ENCODE measurements at places on chromosomes 5 and 9.
A peak's percentile ranks its signal among the peaks of the same experiment; 100 is the strongest.

DNA sequence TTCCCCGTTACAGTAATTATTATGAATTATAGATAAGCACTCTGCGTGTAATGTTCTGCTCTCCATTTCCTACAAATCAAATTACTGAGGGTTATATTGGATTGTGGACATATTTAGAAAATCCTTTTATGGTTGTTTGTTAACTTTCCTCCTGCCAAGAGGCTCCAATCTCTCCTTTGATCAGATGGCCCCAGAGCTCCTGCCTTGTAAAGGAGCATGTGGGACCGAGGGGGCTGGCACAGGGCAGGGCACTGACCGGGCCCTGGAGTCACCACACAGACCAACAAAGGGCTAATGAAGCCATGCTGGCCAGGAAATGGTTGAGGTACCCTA, 415.9 kb downstream of the EFNA5 start:
- DNase-seq = no peak

DNA sequence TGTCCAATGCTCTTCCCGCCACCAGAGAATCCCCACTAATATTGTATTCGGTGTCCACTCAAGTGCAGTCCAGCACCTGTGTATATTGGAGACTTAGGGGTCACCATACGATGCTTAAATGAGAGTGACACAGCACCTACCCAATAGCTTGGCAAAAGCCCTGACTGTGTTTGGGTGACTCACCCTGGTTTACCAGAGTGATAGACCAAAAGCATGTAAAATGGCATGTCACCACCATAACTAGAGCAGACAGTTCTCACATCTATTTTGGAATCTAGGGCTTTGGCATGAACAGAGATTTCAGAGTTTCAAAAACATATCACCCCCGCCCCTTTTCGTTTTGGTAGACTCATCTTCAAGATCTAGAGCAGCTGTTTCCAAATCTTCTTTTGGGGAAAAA, 217.3 kb upstream of the RASEF start:
- DNase-seq = no peak

GRCh38 chr5:1152771-1153282, 41.0 kb upstream of the SLC12A7 start:
- DNase-seq = no peak

DNA sequence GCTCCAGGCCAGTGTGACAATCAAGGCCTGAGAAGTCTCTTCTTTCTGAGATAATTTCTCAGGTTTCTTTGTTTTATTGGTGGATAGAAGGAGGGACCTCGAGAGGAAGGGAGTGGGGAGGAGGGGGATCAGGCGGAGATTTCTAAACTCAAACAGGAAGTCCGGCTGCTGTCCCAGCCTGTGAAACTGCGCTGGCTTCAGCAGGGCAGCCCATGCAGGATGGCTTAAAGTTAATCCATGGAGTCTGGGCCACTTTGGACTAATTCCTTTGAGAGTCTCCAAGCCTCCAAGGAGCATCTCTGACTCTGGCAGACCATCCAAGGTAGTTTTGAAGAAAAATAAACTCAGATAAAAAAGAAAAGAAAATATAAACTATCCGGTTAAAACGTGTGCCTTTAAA, 378.5 kb downstream of the MLLT3 start:
- DNase-seq = no peak

DNA sequence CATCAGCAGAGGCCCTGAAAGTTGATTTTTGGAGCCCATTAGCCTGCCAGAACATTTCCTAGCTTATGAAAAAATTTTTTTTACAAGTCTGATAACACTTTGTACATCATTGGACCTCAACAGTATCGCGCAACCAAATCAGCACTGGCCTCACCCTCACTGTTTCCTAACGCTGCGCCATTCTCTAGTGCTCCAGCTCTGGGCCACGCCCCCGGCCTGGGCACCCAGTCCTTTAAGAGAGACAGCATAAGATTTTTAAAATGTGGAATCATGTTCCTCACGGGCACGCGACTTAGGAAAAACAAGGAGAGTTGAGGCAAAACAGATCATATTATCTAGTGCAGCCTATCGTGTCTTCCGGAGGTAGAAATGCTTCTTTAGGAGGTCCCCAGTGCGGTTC, 114.5 kb downstream of the BOD1 start:
- DNase-seq = no peak

DNA sequence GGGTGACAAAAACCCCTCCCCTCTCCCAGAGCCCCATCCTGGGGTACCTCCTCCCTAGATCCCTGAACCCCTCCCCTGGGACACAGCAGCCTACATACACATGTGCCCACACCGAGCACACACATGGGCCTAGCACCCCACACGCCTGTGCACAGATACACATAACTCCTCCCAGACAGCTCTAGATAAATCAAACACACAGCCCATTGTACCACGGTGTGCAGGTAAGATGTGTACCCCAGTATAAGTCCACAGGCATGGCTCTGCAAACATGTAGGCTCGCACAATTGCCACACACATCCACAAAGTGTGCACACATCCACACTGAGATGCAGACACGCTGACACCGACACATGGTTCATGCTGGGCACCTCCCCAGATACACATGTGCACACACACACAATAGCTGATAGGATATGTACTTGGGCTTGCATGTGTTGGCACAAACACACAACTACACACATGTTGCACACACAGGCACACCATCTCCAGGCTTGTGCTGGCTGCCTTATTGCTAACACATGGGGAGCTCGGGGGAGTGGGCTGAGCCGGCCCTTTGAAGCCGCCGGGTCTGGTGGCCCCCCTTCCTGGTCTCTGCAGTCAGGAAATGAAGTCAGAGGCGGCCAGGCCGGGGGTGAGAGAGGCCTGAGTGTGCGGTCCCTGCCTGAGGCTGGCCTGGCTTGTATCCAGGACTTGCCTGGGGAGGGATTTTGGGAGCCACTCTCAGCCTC, 30.2 kb downstream of the GOLGA2 start:
- DNase-seq = no peak

DNA sequence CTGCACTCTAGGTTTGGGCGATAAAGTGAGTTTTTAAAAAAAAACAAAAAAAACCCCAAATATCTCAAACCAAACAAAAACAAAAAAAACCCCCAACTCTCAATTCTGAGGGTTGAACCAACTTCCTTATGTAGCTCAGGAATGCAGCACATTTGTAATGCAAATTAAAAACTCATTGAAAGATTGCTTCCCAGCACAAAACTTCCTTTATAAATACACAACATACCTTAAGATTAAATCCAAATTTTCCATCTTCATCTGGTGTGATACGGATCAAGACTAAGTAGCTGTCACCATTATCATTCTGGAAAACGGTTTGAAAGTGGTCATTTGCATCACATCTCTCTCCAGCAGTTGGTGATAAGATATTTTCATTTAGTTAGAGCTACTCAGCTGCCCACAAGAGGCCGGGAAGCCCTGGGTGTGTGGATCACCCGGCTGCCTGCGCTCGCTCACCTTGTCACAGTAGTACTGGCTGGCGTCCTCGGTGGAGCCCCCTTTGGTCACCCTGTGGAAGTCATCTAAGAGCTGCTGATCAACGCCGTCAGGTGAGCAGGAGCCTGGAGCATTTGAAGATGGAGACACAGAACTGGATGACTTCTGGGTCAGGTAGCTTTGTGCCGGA, 88.2 kb downstream of the PTPN3 start:
- DNase-seq = no peak

- DNase-seq = no peak
Observed at GRCh38 chr5:60207040-60207439, 313.5 kb upstream of the PDE4D start.

DNA sequence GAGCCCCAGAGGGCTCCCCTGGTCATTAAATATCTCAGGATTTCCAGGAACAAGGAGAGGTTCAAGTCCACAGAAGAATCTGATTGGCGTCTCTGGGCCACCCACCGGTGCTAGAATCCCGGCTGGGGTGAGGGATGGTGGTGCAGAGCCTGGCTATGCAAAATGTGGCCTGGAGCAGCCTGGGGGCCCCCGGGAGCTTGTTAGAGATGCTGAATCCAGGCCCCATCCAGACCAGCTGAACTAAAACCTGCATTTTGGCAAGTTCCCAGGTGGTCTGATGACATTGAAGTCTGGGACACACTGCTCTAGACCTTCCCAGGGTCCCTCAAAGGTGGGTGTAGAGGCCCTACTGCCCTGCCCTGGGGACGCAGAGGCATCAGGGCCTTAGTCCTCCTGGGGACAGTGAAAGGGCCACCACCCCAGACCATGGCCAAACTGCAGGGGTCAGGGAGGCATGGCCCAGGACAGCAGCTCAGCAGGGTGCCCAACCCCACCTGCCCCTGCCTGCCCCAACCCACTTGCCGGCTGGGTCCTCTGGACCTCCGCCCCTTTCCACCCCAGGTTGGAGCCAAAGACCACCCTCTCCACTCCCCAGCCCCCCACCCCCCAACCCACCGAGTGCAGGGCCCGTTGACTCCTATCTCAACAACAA, 34.7 kb downstream of the ADAMTS2 start:
- no peak for DNase-seq

GRCh38 chr5:67156976-67157583, 39.5 kb downstream of the CD180 start:
- DNase-seq = peak; percentile 79

- no peak for DNase-seq
Observed at GRCh38 chr9:114446672-114447450, 58.4 kb downstream of the WHRN start.

DNA sequence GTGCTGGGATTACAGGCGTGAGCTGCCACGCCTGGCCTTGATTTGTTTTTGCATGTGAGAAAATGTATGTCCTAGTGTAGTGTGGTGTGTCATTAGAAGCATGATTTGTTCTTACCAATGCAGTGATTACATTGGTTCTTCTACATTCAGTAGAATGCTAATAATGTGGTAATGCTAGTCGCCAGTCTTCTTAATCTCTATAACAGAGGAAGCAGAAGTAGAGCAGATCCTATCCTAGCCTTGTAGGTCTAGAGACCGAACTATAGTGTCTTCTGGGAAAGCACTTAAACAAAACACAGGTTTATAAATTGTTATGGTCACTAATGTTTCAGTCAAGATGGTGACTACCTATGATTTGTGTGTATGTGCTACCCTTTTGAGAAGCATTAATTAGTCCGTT, 197.5 kb upstream of the DMRT1 start:
- DNase-seq = no peak

- no peak for DNase-seq
Observed at GRCh38 chr9:94139672-94140417, 55.6 kb downstream of the PTPDC1 start.

- no peak for DNase-seq
Observed at GRCh38 chr5:25763781-25764180, 1119.0 kb upstream of the CDH10 start.

All from CD4-positive, alpha-beta T cell treated with Interleukin-17A for 4 hours (primary cell).